ENCODE measurements at places on chromosomes 16 and 17.

- no peak for DNase-seq
Observed at GRCh38 chr16:28935346-28935745, 3.6 kb downstream of the CD19 start.

GRCh38 chr17:50047488-50048126 lies 8.3 kb upstream of the ITGA3 start:
- DNase-seq, result peak; percentile 73

DNA sequence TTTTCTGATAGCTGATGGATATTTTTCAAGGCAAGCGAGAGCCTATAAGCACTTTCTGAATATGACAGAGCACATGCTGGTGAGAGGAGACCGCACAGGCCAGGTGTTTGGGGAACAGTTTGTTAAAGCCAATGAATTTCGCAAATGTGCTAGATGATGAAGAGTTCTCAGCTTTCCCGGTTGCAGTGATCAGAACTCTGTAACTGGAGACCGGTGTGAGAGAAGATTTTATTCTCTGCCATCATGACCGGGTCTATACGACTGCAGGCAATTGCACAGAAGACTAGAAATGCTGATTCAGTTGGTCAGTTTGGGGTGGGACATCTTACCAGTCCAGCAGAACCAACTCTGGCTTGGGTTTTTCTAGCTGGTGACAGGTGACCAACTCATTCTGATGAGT lies 25.4 kb downstream of the SMTNL2 start:
- DNase-seq, result no peak

- DNase-seq, result peak; percentile 41
Observed at GRCh38 chr17:79925242-79925957, 86.2 kb upstream of the CBX4 start.

- no peak for DNase-seq
Observed at GRCh38 chr17:19718041-19718612, 1.7 kb upstream of the SLC47A2 start.

DNA sequence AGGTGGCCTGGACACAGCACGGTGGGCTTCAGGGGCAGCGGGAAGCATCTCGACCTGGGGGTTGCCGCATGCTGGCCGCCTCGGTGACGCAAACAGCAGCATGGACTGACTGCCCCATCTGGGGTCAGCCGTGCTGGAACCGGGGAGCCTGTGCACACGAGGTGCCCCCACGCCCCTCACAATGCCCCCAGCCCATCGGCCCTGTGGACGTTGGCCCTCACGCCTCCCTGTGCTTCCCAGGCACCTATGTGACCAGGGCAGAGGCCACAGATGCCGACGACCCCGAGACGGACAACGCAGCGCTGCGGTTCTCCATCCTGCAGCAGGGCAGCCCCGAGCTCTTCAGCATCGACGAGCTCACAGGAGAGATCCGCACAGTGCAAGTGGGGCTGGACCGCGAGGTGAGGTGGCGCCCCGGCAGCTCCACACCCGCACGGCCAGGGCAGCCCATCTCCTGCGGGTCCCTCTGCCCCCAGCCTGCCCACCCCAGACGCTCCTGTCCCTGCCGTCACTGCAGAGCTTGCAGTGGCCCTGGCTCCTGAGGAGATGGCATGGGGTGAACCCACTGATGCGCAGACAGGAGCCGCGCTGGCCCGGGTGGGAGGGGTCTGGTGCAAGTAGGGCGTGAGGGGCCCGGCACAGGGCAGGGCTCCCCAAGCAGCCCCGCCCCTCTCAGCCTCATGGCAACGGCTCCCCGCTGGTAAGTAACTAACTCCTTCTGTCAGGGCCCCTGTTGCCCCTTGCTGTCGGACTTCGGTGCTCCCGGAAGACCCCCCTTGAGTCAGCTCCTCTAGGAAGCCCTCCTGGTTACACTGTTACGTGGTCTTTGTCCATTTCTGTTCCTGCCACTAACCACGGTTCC lies 13.6 kb downstream of the CDH15 start:
- DNase-seq, result no peak

- no peak for DNase-seq
Observed at GRCh38 chr17:66416207-66416940, 114.0 kb downstream of the PRKCA start.

DNA sequence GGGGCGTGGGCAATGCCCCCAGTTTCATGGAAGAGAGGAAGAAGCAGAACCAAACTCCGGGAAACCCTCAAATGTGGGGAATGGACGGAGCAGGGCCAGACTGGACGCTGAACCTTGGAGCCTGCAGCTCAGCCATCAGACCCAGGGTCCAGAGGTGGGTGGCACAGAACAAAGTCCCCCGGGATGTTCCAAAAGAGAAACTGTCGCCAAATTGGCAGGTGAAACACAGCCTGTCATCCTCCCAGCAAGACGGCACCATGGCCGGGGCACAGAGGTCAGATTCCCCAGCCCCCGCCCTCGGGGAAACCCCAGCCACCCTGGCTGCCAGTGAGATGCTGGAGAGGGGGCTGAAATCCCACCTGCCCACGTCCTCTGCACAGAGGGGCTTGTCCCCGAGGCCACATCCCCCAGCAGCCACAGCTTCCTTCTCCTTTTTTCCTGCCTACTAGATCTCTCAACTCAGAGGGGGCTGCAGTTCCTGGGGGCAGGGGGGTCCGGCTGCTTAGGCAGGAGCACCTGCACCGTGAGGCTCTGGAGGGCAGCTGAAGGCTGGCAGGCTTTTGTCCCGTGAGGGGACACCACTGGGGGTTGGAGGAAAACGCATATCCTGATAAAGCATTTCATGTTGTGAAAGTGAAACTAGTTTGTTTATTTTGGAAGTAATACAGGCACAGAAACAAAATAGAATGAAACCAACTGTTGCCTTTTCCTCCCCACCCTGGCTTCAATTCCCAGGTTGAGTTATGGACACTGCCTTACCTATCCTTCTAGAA lies 1.2 kb upstream of the SECTM1 start:
- DNase-seq, result no peak

GRCh38 chr17:10243883-10244844 lies 45.8 kb upstream of the GAS7 start:
- DNase-seq, result peak; percentile 9

DNA sequence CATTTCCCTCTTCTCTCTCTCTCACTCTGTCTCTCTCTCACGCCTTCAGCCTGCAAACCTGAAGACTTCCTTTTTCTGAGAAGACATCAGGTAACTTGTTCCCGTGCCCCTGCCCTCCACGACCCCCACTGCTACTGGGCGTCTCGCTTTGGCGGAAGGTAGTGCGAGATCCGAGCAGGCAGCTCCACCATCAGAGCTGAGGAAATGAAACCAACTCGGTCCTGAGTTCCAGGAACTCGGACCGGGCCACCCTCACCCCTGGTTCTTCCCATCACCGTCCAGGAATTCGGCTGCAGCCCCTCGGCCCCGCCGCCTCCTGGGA lies 585 bp downstream of the MLKL start:
- DNase-seq, result peak; percentile 20

All from iris pigment epithelial cell (primary cell).